ENCODE measurements at places on chromosomes 3 and 15.

GRCh38 chr3:23288286-23288685, 85.2 kb downstream of the UBE2E2 start:
- DNase-seq = no peak

DNA sequence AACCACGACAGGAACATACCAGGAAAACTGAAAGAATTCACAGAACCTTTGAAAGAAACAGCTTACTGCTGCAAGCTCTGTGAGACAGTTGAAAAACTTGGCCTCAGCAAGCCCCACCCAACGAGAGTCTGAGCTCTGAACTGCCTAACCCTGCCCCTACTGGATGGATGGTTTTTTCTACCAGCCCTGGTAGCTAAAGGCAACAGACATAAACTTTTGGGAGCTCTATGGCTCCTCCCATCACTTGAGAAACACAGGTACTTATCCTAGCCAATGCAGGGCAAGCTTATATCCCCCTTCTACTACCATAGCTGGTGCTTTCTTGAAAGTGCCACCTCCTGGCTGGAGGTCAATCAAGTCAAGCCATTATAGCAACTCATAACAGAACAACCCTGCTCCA, 471.8 kb downstream of the GRM7 start:
- no peak for DNase-seq

- no peak for DNase-seq
Observed at GRCh38 chr3:197174927-197175326, 123.5 kb downstream of the DLG1 start.

- DNase-seq = no peak
Observed at GRCh38 chr15:75214293-75215096, 12.8 kb downstream of the C15orf39 start.

GRCh38 chr3:50674349-50675178, at the start of gene DOCK3:
Gene DOCK3, plus strand, starts transcription at chr3:50674927. Its CDS starts 337 bp downstream, at chr3:50675264.
- peak; percentile 40 for DNase-seq

DNA sequence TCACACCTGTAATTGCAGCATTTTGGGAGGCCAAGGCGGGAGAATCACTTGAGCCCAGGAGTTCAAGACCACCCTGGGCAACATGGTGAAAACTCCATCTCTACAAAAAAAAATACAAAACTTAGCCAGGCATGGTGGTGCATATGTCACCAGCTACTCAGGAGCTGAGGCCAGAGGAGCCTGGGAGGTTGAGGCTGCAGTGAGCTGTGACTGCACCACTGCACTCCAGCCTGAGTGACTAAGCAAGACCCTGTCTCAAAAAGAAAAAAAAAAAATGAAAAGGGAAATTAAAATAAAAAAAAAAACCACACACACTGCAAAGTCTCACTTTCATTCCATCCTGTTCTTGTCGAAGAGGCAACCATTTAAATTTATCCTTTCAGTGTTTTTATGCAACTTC, 100.8 kb upstream of the PIAS1 start:
- no peak for DNase-seq

DNA sequence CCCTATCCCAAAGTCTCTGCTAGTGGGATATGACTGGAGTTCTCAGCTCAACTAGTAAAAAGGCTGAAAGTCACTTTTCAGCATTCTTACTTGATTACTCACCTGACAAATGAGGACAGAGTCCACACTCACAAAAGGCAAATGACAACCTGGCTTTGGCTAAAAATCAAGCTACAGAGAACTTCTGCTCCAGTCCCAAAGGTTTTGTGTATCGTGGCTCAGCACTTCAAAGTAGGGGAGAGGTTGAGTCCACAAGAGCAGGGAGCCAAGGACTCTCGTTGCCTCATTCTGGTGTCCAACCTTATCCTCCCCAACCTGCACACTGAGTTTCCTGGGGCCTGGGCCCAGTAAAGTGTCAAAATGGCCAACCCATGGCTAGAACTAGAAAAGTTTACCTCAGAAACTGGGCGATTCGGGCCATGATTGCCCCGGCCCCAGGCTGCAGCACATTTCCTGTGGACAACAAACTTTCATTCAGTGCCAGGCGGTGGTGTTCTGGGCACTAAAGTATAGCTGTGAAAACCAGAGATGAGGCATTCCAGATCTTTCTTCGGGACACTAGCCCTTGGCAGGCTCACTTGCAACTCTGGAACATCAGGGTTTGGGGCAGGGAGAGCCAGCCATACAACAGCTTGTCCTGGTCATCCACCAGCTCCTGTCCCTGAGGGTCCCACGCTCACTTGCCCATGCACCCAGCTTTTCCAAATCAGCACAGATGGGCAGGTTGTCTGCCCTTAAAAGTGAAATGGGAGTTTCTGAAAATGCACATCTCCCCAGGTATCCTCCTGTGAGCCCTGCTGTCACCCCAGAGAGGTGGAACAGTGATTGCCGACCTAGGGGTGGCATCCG, 3.1 kb downstream of the ACAA1 start:
- DNase-seq = no peak

DNA sequence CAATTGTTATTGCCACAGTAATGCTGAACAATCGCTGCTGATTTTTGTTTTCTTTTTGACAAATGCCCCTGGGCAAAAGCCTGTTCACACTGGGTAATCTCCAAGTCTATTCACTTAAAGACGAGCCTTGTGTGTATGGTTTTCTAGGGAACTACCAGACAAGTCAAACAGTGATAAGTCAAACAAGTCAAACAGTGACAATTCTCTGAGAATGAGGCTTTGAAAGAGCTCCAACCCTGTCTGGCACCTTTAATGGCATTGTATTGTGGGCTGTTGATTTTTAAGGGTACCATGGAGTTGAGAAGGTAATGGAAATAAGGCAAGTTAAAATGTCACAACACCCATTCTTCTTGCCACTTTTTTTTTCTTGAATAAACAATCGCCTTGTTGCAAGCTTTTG, 59.4 kb upstream of the TMC3 start:
- DNase-seq = no peak

GRCh38 chr3:46994801-46995731, 15.6 kb downstream of the NBEAL2 start:
- DNase-seq = no peak

GRCh38 chr15:48096813-48097212, 24.0 kb upstream of the SLC24A5 start:
- no peak for DNase-seq

DNA sequence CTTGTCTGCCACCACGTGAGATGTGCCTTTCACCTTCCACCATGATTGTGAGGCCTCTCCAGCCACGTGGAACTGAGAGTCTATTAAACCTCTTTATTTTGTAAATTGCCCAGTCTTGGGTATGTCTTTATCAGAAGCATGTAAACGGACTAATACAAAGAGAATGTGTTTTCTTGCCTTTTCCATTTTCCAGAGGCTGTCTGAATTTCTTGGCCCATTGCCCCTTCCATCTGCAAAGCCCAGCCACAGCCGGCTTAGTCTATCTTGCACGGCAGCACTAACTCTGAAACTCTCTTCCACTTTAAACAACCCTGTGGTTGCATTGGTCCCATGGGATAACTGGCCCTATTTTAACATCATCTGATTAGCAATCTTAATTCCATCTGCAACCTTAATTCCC, 215.3 kb downstream of the LRTM1 start:
- DNase-seq = no peak

GRCh38 chr3:74614107-74614967, at the start of gene CNTN3:
Gene CNTN3, minus strand, starts transcription at chr3:74614659. Its CDS starts 93,547 bp downstream, at chr3:74521112.
- peak; percentile 16 for DNase-seq
